Activated CD4-positive, alpha-beta memory T cell treated with anti-CD3 and anti-CD28 coated beads for 36 hours (primary cell): ENCODE measurements at places on chromosomes 12 and 14.

DNA sequence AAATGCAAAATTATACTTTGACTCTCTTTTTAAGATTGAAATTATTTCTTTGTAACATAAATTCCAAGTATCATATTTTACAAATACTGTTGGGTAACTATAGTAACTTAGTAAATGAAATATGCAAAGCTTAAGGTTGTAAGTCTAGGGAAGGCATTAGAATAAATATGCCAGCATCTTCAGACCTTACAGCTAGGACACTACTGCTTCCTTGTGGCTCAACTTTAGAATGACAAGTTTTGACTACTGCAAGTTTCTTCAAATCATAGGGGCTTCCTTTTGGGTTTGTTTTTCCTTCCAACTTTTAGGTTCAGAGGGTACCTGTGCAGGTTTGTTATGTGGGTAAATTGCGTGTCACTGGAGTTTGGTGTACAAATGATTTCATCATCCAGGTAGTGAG is 17.7 kb upstream of the ANP32D start:
- DNase-seq, result no peak

GRCh38 chr12:106878804-106879203 is 76.9 kb upstream of the TMEM263 start:
- DNase-seq, result no peak

DNA sequence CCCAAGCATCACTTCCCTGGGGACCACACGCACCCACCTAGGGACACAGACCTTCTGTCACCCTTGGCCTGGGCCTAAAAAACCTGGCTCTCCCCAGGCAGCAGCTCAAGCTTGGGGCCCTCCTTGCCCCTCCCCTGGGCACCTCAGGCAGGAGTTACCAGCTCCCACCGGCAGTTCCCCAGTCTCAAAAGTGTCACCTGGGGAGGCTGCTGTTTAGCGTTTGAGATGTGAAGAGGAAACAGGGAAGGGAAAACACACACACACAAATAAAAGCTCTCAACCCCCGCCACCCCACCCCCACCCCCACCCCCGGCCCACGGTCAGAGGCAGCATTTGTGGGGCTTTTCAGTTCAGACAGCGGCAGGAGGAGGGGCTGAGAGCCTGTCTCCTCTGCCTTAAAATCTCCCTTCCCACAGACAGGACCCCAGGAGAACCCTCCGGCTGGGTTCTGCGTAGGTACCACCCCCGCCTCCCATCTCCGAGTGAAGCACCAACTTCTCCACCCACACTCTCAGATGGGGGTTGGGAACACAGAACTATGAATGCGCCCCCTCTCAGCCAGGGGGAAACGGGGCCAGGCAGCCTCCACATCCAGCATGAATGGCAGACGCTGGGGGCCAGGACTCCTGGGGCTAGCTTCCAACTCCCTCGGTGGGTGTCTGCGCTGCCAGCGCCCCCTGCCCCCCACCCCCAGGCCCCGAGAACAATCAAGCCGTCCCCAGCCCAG is 3.0 kb downstream of the NCOR2 start:
- no peak for DNase-seq

- no peak for DNase-seq
Observed at GRCh38 chr14:28772613-28773012, 6.0 kb downstream of the FOXG1 start.

DNA sequence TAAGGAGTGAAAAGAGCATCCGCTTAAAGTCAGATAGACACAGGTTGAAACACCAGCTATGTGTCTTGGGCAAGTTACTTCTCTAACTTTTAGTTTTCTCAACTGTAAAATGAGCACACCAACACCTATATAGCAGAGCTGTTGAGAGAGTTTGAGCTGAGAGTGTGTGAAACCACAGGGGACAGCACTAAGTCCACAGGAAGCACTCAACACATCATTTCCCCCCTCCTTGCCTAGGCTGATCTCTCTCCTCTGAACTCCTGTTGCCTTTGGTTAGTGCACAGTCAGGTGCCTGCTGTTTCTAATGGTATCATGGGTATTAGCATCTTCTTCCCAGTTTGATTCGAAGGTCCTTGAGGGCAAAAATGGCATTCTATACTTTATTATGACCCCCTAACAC is 176.7 kb downstream of the DPF3 start:
- no peak for DNase-seq

DNA sequence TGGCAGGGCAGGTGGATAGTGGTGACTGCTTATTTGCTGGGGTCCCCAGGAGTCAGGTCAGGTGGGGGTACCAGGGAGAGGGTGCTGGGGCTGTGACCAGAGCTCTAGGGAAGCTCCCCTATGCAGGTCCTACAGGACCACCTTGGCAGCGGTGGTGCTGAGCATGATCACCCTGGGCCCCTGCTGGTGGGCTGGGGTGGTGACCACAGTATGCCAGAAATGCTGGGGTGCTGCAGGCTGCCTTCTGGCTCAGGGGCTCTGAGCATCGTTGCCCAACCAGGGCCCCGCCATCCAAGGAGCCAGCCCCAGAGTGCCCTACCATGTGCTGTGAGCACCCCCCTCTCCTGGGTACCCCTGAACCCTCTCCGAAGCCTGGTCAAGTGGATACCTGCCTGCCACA is 17.5 kb upstream of the NUDT14 start:
- DNase-seq, result no peak

- DNase-seq, result peak; percentile 76
Observed at GRCh38 chr12:98745578-98746391, 100.7 kb downstream of the APAF1 start.

GRCh38 chr12:79933532-79934264 is 1.2 kb downstream of the PPP1R12A start:
- DNase-seq, result peak; percentile 26

DNA sequence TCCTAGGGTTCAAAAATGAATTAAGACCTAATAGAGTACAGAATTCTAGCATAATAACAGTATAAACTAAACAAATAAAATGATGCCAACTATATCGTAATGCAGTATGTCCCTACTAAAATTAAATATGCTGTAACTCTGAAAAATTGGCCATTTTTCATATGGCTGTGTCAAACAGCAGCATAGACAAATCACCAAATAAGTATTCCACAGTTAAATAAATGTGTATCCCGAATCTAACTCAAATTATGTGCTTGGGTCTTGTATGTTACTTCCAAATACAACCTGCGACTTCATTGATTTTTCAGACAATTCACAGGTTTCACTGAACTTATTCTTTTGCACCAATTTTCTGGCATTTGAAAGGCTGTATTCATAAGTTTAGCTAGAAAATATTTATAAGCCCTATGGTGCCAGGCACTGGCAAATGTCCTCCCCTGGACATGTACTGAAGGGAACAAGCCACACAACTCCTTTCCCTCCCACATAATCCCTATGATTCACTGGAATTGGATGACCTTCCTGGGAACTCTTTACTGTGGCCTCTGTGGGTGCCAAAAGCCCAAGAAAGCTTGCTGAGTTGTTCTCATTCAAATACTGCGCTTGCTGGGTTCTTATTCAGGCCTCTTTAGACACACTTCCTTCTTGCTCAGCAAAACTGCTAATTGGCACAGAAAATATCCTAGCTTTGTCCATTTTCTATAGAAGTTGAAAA is 108.8 kb downstream of the KITLG start:
- DNase-seq, result no peak

DNA sequence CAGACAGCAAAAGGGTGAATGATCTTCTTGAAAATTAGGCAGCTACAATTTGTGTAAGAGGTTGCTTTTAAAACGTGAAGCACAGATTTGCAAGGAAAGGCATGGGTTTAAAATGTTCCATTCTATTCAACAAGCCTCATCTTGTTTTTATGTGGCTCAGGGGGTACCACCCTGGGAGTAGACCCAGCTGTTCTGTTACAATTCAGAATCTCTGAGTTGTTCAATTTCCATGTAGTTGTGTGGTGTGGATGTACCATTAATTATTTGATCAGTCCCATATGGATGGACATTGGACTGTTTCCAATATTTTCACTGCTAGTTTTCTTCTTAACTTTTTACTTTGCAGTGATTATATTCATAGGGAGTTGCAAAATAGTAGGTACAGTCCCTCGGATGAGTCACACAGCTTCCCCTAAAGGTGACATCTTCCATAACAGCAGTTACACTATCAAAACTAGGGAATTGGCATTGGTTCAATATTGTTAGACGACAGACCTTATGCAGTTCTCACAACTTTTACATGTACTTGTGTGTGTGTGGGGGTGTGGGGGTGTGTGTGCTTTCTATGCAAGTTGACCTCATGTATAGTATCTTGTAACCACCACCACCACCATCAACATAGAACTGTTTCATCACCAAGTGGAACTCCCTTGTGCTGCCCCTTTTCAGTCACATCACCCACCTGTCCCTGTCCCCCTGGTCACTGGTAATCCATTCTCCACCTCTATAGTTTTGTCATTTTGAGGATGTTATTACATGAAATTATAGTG is 59.0 kb upstream of the CAPRIN2 start:
- DNase-seq, result no peak

DNA sequence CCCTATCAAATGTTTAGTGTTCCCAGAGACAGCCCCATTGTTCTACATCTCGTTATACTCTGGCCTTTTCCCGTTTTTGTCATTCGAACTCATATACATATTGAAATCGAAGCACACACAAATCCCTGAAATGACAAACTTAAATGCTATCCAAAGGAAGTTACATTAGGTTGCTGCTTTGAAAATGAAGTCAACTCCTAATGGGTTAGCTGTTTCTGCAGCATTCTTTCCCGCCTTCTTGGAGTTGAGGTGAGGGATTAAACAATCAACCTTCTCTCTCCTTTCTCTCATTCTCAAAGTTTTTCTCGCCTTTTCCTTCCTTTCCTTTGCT is 642 bp upstream of the PHC1 start:
- DNase-seq, result no peak

- DNase-seq, result peak; percentile 78
Observed at GRCh38 chr14:105487449-105487985, 831 bp downstream of the CRIP1 start.

- no peak for DNase-seq
Observed at GRCh38 chr12:48072266-48072665, 33.6 kb downstream of the SENP1 start.
